ENCODE measurements at places on chromosomes 3 and 15.

GRCh38 chr3:177832880-177833279, 635.6 kb upstream of the TBL1XR1 start:
- H3K4me1 ChIP-seq: no peaks in the 10 kb centered on the region
- no peaks in the 10 kb centered on the region for H3K36me3 ChIP-seq
- H3K4me3 ChIP-seq: no peak overlapping the region
- no peaks in the 10 kb centered on the region for H3K27me3 ChIP-seq
- DNase-seq: no peak

- no peaks in the 10 kb centered on the region for H3K4me1 ChIP-seq
- DNase-seq: no peak
- no peak overlapping the region for H3K4me3 ChIP-seq
- peaks cover 7% of the 10 kb centered on the region for H3K27me3 ChIP-seq
Measured at GRCh38 chr15:36527235-36528162, 51.9 kb upstream of the CDIN1 start.

GRCh38 chr15:76625267-76625666, 279.9 kb downstream of the SCAPER start:
- no peaks in the 10 kb centered on the region for H3K27me3 ChIP-seq
- H3K4me1 ChIP-seq: no peaks in the 10 kb centered on the region
- no peak overlapping the region for H3K4me3 ChIP-seq
- no peak for DNase-seq

- H3K4me1 ChIP-seq: peaks cover 28% of the 10 kb centered on the region
- no peak overlapping the region for H3K4me3 ChIP-seq
- H3K27me3 ChIP-seq: no peaks in the 10 kb centered on the region
- no peak overlapping the region for H3K27ac ChIP-seq
- DNase-seq: no peak
Measured at GRCh38 chr15:40789119-40789518, 17.8 kb upstream of the ZFYVE19 start.

DNA sequence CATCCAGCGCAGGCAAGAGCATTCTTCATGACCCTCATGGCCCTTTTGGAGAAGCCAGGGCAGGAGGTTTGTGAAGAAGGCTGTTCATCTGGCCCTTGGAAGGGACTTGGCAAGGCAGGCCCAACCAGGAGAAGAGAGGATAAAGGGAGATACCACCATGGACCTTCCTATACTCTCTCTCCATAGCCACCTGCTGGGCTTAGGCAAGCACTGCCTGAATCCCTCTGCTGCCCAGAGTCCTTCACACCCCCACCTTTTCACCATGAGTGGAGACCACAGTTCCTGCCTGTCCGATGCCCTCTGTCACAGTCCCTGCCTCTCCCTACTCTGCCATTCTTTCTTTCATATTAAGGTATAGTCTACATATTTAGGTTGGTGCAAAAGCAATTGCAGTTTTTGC, 10.6 kb upstream of the SFMBT1 start:
- no peak overlapping the region for H3K4me3 ChIP-seq
- H3K27ac ChIP-seq: no peak overlapping the region
- no peaks in the 10 kb centered on the region for H3K4me1 ChIP-seq

DNA sequence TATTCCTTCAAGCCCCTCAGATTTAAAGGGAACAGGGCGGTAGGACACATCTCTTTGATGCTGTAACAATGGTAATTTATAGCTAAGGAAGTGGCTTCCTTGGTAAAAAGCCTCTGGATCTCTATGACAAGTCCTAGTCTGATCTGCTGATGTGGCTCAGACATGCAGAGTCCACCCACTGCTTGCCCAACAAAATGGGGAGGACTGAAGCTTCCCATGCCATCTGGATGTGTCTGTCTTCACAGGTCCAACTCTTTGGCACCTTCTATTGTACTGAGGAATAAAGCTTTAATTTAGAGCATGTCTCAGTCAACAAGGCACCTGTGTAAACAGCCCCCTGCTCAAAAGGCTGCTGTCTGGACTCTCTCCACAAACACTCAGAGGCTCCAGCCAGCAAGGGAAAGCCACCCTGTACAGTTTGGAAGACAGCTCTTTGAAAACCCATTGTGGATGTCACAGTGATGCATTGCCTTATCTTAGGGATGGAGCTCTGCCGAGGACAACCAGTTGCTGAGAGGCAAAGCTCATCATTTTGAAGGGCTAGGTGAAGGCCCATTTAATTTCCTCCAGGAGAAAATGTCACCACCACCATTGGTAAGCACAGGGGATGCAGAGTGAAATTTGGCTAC, 348.6 kb upstream of the GRM7 start:
- H3K4me3 ChIP-seq: no peak overlapping the region
- no peaks in the 10 kb centered on the region for H3K27me3 ChIP-seq
- no peak for DNase-seq
- H3K27ac ChIP-seq: no peak overlapping the region

GRCh38 chr15:63586790-63587189, 10.4 kb upstream of the FBXL22 start:
- DNase-seq: no peak
- no peak overlapping the region for H3K4me3 ChIP-seq
- peaks cover 71% of the 10 kb centered on the region for H3K36me3 ChIP-seq
